ENCODE measurements at places on chromosomes 3 and 15.

GRCh38 chr3:10725067-10725466, 91.0 kb upstream of the SLC6A11 start:
- no peak for DNase-seq

- no peak for DNase-seq
Observed at GRCh38 chr3:197205675-197206074, 92.7 kb downstream of the DLG1 start.

DNA sequence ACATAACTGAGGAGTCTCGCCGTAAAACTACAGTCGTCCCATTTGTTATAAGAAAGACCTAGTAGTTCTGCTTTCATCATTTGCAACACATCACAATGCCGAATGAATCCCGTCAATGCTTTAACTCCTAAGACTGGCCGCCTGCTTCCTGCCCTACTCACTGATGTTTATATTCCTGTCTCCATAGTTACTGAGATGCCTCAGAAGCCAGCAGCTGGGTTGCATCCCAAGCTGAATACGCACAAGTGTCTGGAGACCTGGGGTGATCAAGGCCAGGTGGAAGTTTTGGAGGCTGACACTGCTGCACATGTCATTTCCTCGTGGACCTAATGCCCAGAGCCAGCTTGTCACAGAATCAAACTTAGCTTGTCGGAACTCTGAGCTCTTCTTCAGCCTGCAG, 95.2 kb upstream of the UBE2E1 start:
- no peak for DNase-seq

DNA sequence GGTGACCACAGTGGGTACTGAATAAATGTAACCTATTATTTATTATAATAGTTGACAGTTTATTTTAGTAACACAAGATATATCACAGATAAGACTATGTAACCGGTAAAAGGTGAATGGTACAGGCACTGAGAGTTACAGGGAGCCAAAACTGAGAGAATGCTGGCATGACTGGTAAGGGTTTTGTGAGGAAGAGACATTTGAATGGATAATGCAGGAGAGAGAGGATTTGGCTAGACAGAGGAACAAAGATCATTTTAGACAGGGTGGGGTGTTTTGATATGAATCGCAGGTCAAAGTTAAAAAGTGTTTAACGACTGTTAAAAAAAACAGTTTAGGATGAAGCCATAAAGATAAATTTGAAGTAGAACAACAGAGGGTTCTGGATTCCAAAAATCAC, 421.1 kb downstream of the ZBTB20 start:
- no peak for DNase-seq

DNA sequence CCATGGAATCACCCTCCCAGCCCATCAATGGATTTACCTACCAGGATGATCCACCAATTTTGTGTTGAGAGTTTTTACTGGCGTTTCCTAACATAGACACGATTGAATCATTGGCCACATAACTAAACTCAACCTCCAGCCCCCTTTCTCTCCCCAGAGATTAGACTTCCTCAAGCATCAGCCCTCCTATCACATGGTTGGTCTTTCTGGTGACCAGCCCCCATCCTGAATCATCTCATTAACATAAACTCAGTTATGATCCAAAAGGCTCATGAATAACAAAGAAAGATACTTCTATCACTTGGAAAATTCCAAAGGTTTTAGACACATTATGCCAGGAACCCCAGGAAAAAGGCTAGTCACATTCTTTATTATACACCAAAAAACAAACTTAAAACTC, 21.2 kb downstream of the PRKAR2A start:
- DNase-seq = peak; percentile 41

DNA sequence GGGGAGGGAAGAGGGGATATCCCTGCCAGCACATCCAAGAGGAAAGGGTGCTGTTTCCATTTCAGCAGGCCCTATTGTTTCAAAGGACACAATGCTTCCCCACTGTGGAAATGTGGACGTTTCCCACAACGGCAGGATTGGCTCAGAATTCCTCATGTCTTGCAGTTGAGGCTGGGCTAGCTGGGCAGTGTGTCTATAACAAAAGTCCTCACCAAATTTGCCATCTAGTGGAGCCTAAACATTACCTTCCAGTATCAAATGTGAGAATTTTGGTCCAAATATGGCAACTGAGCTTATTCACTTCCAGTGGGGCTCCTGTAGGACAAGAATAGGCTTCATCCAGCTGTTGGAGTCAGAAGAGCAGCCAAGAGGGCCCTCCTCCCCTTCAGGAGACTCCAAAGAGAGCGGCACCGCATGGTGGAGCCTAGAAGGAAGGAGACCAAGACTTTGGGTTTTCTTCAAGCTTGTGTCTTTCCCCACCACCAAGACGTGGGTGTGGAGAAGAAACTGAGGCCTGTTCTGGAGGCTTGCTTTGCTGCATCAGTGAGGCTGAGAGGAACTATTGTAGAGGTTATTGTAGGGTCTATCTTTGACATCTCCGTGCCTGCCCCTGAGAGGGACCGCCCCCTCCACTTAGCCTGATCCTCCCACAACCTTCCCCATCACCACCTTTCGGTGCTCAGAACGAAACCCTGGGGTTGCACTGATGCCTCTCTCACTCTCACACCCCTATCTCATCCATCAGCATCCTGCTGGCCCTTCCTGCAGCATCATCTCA, 45.3 kb upstream of the SLCO2A1 start:
- DNase-seq = no peak

GRCh38 chr3:46628901-46629369, 16.6 kb downstream of the FAM240A start:
- no peak for DNase-seq

- DNase-seq = peak; percentile 32
Observed at GRCh38 chr3:10026084-10026890, at the start of gene FANCD2. Gene FANCD2 (plus strand): TSS chr3:10026437. CDS start chr3:10028658, 2,221 bp downstream.

- no peak for DNase-seq
Observed at GRCh38 chr3:125310623-125311081, 64.5 kb downstream of the ZNF148 start.

GRCh38 chr15:27993544-27993943, 105.6 kb downstream of the OCA2 start:
- DNase-seq = no peak

DNA sequence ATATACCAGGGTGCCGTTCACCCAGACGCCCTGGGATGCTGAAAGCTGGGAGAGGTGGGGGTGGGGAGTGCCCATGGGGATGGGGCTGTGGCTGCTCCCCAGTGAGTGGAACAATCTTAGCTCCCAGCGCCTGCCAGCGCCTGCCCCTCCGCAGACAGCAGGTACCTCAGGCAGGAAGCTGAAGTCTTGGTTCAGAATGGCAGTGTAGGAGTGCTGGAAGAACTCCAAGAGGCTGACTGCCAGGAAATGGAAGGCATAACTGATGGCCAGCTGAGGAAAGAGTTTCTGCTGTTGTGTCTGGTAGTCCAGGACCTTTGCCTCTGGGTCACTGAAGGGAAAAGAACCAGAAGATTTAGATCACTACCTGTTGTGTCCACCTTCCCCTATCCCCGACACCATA, 8.4 kb downstream of the ACOX2 start:
- DNase-seq = no peak
